Effector memory CD8-positive, alpha-beta T cell (primary cell): ENCODE measurements at places on chromosomes 2 and 18.

DNA sequence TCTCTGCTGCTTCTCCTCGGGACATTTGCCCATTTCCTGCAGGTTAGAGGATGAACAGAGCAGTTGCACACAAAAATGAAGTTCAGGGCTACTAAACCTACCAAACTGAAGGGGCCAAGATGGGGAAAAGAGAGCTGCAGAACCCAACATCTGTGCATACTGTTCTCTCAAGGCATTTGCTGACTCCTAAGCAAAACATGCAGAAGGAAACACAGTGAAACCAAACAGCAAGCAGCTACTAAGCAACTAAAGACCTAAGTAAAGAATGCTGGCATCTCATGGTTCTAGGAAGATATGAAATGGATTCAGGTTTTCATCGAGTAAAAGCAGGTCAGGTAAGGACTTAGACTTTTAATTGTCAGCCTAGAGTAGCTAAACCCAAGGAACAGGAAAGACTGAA lies 111.9 kb upstream of the SYT4 start:
- no peak for DNase-seq

DNA sequence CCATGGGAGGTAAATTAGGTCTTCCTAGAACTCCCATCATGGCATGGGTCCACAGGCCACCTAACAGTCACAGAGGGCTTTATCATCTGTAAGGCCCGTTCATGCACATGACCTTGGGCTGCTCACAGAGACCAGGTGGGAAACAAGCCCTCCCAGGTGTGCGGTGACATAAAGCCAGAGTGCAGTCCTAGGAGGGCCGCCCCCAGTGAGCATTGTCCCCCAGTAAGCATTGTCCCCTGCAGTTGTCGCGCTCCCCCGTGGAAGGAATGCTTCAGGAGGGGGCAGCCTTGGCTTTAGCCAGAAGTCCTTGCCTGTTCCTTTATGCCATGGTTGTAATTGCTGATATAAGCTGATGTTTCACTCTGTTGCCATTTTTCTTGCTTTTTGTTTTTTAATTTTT lies 41.7 kb upstream of the LYPD6B start:
- DNase-seq: no peak

- no peak for DNase-seq
Observed at GRCh38 chr2:47486841-47487497, 84.0 kb downstream of the MSH2 start.

GRCh38 chr2:237979331-237979730 lies 12.5 kb downstream of the UBE2F start:
- no peak for DNase-seq

GRCh38 chr2:154490530-154490929 lies 208.0 kb upstream of the KCNJ3 start:
- no peak for DNase-seq

GRCh38 chr2:133292259-133292658 lies 276.0 kb downstream of the NCKAP5 start:
- no peak for DNase-seq

DNA sequence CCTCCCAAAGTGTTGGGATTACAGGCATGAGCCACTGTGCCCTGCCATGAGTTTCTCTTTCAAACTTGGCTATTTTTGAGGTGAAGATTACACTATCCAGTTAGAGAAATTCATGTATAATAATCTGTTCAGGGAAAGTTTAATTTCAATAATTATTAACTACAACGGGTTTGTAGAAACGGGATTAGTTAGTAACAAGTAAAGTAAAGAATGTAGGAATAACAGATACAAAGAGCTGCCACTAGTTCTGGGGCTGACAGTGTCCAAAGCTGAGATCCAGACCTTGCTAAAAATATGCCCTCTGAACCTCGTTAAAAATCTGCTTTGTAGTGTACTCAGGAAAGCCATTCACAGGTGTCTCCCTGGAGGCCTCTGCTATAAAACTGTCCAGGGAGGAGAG lies 16.9 kb downstream of the SFTPB start:
- no peak for DNase-seq

DNA sequence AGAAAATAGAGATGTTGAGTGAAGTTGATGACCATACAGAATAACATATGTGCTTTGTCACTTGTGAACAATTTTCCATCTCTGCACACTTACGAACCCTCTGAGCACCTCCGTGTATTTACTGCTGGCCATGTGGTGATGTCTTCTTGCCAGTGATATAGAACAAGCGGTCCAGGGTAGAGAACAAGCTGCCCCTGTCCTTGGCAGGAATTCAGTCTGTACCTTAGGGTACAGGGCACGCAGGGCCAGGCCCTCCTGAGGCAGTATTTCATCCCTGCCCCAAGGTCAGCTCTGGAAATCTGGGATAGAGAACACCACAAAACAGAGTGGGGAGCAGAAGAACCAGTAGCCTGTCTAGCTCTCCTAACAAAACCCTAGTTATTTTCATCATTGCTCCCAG lies 44.6 kb downstream of the CDCA7 start:
- DNase-seq: no peak

- no peak for DNase-seq
Observed at GRCh38 chr2:20615466-20616241, 35.2 kb downstream of the HS1BP3 start.

DNA sequence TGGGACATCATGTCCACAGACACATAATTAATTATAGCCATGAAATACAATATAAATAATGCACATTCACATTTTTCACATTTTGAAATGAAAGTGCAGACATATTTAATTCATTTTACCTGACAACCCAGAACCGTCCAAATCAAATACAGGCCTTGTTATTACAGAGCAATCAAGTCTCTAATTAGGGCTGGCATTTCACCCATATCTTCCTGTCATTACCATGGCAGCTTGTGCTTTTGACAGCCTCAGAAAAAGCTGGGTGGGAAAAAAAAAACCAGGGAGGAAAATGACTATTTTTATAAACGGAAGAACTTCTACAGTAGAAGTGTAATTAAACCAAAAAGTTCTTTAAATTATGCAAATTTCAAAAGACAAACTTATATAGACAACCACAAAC lies 436.4 kb downstream of the FBXO15 start:
- no peak for DNase-seq

DNA sequence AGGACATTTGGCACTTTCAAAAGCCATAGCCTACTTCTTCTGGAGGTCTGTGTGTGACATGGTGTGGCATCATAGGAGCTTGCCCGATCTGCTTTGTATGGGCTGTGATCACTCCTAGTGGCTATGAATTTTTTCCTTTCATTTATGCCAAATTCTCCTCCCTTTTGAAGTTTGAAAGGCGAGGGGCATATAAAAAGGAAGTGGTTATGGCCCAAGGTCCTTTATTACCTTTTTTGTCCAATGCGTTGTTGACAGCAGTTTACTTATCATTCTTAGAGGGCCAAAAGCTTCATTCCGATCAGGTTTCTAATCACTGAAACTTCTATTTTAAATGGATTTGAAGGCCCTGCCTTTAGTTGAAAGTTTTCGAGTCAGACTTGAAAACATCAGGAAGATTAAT lies 224.3 kb upstream of the FOSL2 start:
- DNase-seq: no peak

- DNase-seq: no peak
Observed at GRCh38 chr2:122136056-122136455, 380.6 kb downstream of the TSN start.

GRCh38 chr2:2254206-2254605 lies 76.9 kb downstream of the MYT1L start:
- no peak for DNase-seq

- no peak for DNase-seq
Observed at GRCh38 chr2:71173096-71173495, 42.7 kb downstream of the MPHOSPH10 start.

DNA sequence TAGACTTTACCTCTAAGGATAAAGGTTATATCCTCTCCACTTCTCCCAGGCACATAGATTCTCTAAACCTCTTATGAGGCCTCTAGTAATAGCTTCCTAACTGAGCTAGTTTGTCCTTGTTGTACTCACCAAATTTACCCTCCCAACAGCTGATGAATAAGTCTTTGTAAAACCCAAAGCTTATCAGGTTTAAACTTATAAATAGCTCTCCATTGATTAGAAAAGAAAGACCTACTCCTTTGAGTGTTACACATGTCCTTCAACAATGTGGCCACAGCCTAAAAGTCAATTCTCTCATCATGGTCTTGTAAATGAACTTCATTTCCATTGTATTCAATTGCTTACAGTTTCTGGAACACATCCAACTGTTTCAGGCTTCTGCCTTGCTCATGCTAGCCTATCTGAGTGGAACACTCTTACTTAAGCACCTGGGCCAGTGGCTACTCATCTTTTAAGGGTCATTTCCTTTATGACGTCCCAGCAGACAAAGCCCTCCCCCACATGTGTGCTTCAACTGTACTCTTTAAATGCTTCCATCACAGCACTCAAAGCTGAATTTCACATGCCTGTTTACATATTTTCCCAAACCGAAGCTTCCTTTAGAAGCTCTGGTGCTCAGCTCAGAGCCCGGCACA lies 131.6 kb downstream of the CDH2 start:
- no peak for DNase-seq
